ENCODE measurements at places on chromosomes 3 and 15. TPM values are rescaled to one million over a fixed set of nuclear protein-coding genes. Genes with fewer than 3 reads are reported as not detected.

GRCh38 chr3:30890907-30891306 lies 3.6 kb downstream of the GADL1 start:
- DNase-seq: no peak

DNA sequence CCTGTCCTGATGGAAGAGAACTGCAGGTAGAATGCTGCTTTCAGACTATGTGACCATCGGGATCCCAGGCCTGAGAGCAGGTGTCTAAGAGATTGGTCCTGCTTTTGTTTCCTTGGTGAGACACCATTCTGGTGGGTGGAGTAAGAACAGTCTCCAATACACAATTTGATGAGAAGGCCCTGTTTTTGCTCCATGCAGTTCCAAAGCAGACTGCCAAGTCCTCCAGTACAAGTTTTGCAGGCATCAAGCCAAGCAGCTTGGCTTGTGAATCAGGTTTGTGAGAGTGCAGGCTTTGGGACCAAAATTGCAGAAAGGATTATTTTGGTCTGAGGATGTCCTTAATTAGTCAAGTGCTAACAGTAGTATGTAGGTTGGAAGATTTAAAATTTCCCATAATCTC lies 381.6 kb downstream of the FOXP1 start:
- DNase-seq: peak; percentile 14

The EEFSEC gene
- total RNA-seq: 13.8 TPM

GRCh38 chr15:73052653-73053397 lies 562 bp downstream of the NEO1 start:
- peak; percentile 33 for DNase-seq

DNA sequence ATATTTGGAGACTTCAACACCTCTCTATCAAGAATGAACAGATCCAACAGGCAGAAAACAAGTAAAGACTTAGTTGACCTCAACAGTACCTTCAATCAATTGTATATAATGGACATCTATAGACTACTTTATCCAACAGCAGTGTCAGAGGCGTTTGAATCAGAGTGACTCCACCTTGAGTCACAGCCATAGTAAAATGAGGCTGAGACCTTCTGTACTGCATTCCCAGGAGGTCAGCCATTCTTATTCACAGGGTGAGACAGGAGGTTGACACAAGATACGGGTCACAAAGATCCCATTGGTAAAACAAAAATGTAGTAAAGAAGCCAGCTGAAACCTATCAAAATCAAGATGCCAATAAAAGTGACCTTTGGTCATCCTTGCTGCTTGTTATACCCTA lies 299.8 kb downstream of the CNTN3 start:
- DNase-seq: no peak

- DNase-seq: no peak
Measured at GRCh38 chr15:44573386-44573785, 36.4 kb downstream of the EIF3J start.

DNA sequence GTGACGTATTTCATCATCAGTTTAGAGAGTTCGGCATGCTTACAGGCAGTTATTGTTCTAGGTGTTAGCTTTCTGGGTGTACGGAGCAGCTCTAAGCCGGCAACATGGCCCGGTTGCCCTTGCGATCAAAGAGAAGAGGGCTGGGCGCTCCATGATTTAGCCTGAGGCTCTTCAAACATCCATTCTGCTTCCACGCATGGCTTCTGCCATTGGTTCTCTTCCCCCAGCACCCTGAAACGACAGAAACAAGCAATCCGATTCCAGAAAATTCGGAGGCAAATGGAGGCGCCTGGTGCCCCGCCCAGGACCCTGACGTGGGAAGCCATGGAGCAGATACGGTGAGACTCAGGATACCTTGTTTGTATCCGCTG lies 574 bp downstream of the NGRN start:
- peak; percentile 55 for DNase-seq

The UBAP1L gene
- 0.10 TPM for total RNA-seq

The LMAN1L gene
- not detected for total RNA-seq

DNA sequence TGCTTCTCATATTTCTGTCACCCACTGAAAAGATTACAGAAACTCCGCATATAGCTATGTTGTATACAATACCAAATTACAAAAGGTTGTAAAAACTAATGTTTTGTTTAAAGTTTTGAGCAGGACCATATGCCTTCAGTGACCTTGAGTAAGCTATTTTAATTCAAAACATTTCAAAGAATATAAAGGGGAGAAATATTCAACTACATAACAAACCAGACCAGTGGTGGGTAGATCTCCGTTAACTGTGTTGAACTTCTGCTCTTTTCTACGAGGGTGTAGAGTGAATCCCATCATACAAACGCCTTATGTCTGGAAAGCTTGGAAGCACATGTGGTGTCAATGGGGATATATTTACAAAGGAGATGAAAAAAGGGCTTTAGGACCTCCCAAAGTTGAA lies 68.4 kb upstream of the NR2F2 start:
- no peak for DNase-seq

The MELTF gene
- 4.2 TPM for total RNA-seq

- DNase-seq: peak; percentile 76
Measured at GRCh38 chr3:45226206-45226915, at the start of gene TMEM158. TSS of gene TMEM158 (minus strand) at chr3:45226287. CDS start at chr3:45226027, 260 bp downstream.

The KCNH8 gene
- total RNA-seq: not detected

DNA sequence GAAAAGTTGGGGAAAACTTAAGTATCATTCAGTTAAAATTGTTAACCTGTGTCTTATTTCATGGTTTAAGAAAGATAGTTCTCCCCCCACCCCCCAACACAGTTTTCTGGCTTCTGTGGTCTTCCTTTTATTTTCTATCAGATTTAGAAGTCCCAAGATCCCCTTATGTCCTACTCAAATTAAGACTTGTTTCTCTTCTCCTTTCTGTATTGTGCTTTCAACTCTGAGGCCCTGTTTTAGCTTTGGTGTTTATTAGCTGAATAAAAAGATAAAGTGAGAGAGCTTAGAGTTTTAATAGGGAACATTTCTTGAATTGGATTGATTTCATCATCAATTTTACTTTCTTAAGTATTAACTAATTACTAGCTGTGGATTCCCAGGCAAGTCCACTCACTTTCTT lies 62.6 kb downstream of the AKAP13 start:
- no peak for DNase-seq

GRCh38 chr3:85670634-85671205 lies 711.9 kb downstream of the CADM2 start:
- no peak for DNase-seq

The SLC2A2 gene
- 0.12 TPM for total RNA-seq

DNA sequence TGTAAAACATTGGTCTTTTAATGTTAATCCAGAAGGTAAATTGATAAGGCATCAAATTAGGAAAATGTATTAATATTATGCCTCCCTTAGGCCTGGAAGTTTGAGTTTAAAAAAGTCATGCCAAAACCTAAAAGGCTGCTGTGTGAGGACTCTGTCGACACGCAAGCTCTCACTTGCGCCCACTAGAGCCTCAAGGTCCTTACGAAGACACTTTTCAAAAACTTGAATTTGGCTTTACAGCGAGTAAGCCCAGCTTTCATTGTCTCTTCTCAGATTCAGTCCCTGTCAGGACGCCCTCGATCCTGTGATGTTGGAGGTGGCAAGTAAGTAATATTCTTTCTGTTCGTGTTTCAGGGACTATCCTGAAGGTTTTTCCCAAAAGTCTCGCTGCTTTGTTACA lies 89.7 kb downstream of the CRTC3 start:
- DNase-seq: no peak

GRCh38 chr3:130800829-130801228 lies 54.2 kb upstream of the PIK3R4 start:
- peak; percentile 9 for DNase-seq

DNA sequence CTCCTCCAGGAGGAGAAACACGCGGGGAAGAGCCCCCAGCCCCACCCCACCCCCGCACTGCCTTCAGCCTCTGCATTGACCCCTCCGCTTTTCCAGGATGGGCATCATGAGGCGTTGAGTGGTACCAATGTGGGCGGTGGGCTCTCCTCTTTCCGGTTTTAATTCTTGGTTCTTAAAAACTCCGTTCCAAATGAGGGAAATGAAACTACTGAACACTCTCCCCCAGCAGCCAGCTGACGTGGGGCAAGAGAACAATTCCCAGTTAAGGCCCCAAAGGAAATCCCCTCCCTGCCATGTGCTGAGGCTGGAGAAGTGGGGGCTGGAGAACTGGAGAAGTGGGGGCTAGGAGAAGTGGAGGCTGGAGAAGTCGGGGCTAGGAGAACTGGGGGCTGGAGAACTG lies 5.3 kb upstream of the NRROS start:
- DNase-seq: no peak

DNA sequence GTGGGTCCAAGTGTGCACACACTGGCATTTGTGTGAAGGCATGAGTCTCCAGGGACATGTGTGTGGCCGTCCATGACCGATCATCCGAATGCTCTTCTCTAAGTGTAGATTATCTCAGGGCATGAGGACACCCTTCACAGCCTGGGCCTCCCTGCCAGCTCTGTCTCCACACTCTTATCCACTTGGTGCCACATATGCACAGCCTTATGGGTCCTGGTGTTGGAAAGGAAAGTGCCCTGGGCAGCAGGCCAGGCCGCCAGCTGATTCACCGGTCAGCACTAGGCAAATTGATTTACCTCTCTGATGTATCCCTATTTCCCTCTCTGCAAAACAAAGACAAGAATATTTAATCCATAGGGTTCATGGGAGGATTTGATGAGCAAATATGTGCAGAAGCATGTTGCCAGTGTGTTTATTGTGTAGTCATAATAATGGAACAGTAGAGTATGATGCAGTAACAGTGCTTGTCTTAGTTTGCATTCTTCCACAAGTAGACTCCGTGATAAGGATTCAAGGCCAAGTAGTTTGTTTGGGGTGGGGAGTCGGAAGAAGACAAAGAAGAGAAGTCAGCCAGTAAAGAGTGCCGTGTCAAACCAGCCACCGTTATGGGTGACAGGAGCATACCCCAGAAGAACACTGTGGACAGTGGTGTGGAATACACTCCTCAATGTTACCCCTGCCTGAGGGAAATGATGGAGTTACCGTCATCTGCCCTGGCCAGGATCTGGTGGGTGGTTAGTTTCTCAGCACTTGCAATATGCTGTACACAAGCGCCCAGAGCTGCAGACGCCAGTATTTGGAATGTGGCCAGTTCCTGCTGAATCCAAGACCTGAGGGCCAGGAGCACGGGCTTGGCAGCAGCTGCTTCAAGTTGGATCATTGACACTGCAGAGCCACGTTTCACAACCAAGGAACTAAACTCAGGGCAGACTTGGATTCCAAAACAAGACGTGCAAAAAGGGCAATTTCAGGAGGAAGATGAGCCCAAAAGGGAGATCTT lies 85.1 kb downstream of the MTHFS start:
- DNase-seq: peak; percentile 52

- peak; percentile 42 for DNase-seq
Measured at GRCh38 chr3:107704477-107704876, 181.7 kb downstream of the BBX start.

DNA sequence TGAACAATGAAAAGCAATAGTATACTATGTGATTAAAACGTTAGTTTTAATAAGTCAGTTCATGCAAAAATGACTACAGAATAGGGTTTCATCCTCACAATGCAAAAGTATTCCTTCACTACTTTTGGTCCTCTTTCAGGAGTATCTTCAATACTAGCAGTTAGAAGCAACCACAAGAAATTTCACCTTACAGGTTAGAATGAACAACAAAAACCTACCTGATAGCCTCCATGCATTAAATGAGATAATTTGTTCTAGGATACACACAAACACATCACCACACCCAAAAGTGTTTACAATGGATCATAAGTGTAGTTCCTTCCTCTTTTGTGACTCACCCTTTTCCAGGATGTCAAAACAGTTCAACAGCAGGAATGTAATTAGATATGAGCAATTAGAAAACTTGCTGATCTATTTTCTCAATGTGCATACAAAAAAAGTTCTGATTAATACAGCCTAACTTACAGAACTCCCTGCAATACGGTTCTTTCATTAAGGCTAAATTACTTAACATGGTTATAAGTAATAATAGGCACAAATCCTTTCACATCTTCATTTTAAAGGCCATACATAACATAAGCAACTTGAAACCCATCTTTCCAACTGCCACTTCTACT lies 21.6 kb downstream of the UACA start:
- DNase-seq: peak; percentile 73

DNA sequence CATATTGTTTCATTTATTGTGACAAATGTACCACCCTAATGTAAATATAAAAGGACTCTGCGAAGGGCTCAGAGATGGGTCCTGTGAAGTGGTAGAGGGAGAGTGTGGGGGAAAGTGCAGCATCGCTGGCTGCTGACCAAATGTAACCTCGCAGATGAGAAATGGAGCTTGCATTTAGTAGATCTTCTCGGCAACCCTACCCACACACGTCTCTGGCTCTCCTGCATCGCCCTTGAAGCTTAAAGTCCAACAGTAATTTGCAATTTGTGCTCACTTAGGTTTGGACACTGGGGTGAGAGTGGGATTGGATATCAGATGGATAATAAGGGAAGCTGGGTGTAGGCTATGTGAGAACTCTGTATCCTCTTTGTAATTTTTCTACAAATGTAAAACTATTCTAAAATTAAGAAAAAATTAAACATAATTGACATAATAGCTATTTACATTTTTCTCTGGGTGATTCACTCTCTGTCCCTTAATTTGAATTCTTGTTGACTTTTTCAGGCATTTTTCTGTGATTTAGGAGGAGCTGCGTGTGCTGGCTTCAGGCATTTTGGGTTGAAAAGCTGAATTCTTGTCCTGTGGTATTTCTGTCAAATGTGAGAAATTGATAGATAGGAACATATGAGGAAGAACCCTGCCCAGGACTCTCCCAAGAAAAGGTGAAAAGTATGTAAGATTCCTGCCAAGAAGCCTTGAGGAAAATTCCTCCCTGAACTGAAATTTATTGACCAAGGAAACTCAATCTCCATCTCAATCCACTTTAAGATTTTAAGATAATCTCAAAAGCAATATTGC lies 524.7 kb upstream of the MCTP2 start:
- DNase-seq: no peak

GRCh38 chr15:69145694-69146492 lies 14.5 kb upstream of the GLCE start:
- DNase-seq: no peak

DNA sequence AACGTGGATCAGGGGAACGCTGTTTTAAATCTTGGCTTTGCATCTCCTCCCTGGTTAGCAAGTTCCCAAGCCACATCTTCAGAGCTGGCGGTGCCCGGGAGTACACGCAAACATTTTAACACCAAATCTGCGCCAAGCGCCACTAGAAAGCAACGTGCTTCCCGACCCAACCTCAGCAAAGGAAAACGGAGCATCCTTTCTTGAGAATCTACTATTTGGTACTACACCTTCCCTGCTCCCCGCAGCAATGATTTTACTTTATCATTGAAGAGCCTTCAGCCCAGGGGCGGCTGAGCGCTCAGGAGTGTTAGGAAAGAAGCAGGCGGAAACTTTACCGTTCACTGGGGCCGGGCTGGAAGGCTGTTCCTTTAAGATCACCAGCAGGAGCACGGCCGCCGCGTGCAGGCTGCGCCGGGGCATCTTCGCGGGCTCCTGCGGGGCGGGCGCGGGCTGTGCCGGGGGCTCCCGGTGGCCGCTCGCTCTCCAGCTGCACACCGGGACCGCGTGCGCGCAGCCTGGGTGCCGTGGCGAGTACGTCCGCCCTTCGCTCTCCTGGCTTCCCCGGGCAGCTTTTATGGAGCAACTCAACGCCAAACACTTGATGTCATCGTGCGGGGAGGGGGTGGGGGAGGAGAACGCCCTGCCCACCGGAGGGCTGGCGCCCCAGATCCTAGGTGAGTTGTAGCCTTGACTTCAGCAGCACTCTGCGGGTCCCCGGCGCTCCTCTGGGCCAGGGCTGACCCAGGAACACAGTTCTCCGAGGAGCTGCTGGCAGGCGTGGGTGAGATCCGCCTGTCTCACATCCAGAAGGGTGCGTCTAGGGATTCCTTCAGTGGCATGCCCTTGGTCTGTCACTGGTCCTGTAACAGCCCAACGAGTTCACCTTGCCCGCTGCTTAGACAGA lies at the start of gene CA12:
CA12 (minus strand) TSS at position 546 of the 904 bp plus-strand sequence; CDS start at position 420, 126 bp downstream.
- peak; percentile 29 for DNase-seq

The DLL4 gene
- total RNA-seq: 0.10 TPM

All from M059J (cell line).